ENCODE measurements at places on chromosomes 3 and 15.

- no peak for DNase-seq
These were observed 7.0 kb upstream of the THBS1 start for GRCh38 chr15:39573844-39574243.

GRCh38 chr3:117618462-117618861, 908.9 kb downstream of the TUSC7 start:
- no peak for DNase-seq

DNA sequence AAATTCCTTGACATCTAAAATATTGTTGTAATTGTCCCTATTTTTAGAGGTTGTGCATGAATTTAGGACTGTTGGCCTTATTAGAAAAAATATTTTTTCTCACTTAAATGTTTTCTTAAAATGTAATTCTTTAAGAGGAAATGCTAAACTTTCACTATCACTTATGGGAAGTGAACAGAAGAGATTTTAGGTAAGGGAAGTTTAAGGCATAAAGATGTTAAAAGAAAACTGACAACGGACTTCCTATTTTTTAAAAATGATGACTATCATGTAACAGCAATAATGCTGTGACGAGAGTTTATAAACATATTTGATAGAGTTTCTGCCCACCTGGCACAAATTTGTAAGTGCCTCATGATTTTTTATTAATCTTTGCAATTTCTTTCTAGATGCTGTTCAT, 3.1 kb downstream of the C3orf38 start:
- DNase-seq, result no peak

GRCh38 chr3:150221904-150222523, 186.1 kb upstream of the TSC22D2 start:
- no peak for DNase-seq

DNA sequence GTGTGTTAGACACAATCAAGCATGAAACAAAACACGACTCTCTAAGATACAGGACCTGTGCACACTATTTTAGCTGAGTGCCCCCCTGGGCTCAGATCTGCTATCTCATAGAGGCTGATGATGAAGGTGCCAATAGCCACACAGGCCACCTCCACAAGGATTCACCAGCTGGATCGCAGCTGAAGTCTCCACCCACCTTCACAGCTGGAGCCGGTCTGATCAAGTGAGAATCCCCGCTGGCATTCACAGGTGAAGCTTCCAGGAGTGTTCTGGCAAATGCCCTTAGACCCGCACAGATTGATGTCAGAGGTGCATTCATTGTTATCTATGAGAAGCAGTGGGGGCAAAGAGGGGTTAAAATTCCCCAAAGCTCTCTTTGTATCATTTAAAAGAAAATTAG, 90.1 kb downstream of the DUT start:
- DNase-seq, result no peak

- no peak for DNase-seq
These were observed 156.4 kb upstream of the CBLB start for GRCh38 chr3:106025151-106025722.

GRCh38 chr3:10248984-10249748, 907 bp downstream of the TATDN2 start:
- no peak for DNase-seq

GRCh38 chr3:179452176-179452564, 900 bp upstream of the GNB4 start:
- DNase-seq, result no peak

DNA sequence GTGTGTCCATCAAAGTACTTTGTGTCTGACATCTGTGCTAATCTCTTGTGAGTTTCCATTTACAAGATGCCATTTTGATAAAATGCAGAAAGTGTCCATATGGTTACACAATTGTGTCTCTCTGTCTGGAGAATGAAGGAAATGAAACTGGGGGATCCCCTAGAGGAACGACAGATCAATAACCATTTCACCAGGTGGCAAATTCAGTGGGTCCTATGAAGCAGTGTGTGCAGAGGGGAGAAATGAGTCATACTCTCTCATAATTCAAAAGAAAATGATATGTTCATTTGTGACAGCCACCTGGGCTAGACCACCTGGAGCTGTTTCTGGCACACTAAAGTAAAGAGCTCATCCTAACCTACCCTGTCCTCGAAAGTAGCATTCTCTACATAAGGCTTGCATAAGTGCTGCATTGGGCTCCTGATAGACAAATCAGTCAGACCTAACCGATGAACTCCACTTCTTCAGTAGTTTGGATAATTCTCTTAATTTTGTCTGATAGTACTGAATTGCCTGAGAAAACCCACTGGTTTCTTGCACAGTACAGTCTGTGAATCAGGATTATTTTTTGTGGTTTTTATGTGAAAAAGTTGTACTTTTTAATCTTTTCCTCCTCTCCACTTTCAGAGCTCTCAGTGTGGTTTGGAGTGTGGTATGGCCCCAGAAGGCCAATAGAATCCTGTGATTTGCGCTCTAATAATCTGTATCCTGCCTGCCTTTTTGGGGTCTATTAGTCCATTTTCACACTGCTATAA, 10.3 kb upstream of the CD47 start:
- no peak for DNase-seq

DNA sequence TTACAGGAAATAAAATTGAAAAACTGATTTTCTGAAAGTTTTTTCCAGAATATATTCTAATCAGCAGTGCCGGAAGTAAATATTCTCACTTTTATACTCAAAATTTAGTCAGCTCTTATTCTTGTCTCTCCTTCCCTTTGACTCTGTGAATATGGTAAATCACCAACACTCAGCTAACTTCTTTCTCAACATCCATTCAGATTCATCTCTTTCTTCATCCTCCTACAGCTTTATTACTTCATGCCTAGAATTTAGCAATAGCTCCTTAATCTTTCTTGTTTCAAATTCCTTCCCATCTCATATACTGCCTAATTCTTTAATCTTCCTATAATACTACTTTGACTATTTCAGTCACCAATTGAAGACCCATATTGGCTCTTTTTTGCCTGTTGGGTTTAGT, 67.9 kb downstream of the FGF7 start:
- DNase-seq, result no peak

DNA sequence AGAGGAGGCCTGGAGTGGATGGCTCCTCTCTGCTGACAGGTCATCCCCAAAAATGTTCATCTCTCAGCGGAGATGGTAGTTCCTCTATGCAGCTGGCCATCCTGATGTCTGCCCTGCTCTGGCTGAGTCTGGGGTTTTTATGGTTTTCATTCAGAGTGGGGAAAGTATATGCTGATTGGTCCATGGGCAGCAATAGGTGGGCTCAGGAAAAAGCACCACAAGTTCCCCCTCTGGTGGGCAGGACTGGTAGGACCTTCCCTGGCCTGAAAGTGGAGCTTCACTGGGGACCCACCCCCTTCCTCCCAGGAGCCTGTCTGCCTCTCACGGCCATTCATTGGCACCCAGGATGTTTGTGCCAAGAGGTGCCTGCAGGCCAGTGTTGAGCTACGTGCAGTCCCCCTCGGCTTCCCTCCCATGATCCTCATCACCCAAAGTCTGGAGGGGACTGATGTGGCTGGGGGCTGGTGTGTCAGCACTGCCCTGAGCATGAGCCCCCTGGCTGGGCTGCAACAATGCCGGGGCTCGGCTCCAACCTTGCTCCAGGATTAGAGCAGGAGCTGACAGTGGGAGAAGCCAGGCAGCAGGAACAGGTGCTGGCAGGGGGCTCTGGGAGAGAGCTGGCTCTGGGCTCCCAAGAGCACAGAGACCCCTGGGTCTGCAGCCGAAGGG, 13.1 kb upstream of the BLOC1S6 start:
- no peak for DNase-seq

- DNase-seq, result no peak
These were observed 393.2 kb downstream of the SOX2 start for GRCh38 chr3:182104881-182105280.

DNA sequence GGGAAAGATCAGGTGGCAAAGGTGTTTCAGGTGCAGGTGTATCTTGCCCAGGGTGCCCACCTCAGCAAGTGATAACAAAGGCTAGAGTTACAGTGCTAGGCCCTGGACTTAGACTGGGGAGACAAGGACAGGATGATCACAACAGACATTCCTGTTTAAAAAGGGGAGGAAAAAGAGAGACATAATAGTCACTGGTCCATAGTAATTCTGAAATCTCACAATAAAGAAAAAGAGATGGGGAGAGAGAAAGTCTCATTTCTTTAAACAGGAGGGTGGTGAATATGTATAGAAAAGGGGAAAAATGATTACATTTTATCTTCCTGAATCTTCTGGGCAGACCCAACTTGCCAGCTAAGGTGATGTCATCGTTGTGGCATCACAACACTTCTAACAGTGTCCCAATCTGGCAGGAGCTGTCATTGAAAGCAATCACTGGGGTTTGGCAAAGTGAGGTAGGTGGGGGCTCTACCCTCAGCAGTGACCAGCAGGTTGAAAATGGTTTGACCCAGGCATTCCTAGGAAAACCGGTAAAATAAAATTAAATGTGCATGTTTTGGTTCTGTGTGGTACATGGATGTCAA, 99.5 kb downstream of the ZNF621 start:
- DNase-seq, result no peak

- peak; percentile 14 for DNase-seq
These were observed at the start of gene FSD2 for GRCh38 chr15:82805994-82806406. Gene FSD2 (minus strand): TSS chr15:82806069. CDS start chr15:82787390, 18,679 bp downstream.

GRCh38 chr3:154758109-154758868, 321.8 kb upstream of the MME start:
- peak; percentile 62 for DNase-seq

DNA sequence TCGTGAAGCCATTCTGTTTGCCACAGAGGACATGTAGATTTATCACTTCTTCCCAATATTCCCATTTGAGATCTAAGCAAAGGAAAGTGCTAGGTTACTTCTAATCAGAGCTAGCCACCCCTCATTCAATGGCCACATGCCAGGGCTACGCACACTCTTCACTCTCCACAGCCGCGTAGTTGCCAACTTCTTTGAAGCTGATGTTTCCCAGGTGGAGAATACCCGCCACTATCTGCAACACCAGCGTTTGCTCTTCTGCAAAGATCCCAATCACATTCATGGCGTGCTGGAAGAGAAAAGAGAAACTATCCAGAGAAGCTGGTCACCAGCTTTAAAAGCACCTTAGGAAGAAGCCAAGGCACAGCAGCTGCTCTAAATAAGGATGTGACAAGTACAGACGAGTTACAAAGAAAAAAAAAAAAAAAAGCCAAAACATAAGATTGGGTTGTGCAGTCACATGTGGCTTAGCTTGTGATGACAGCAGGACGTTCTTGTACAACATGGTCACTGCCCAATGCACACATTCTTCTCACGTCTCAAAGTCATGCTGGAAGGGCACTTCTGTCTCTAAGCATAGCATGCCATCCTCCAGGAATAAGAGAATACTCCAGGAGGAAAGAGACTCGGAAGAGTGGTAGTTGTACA, 16.4 kb downstream of the LDHAL6B start:
- no peak for DNase-seq

DNA sequence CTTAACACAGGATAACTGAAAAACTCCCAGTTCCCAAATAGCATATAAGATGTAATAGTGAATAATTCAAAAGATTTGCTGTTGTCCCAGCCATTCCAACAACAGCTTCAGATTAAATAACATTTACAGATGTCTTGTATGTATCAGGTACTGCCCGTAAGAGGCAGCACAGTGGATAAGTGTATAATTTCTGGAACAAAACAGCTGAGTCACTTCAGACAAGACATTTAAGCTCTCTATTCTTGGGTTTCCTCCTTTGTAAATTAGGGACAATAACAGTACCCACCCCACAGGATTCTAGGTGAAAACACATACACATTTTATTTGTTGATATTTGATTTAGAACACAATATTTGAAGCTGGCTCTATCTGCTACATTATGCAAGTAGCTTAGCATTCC, 2.6 kb upstream of the WWTR1 start:
- no peak for DNase-seq

- no peak for DNase-seq
These were observed 8.4 kb upstream of the CMTM6 start for GRCh38 chr3:32511005-32511404.

- no peak for DNase-seq
These were observed 608 bp upstream of the PPCDC start for GRCh38 chr15:75022783-75023180.

GRCh38 chr15:44801364-44801763, 65.0 kb downstream of the TRIM69 start:
- DNase-seq, result no peak

DNA sequence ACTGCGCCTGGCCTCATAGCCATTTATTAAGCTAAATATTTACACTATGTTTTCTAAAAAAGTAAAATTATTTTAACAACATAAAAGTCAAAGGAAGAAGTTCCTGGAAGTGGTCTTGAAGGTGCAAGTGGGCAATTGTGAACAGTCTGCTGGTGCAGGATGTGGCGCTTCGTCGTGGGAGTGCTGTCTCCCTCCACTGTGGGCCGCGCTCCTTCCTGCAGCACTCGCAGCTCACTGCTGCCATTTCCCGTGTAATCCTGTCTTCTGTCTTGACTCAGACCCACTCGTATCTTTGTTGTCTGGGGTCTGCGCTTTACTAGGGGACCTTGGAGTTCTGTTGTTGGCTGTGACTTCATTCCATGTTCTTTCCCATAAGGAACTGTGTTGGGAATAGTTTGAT, 56.3 kb downstream of the APBA2 start:
- DNase-seq, result peak; percentile 32

GRCh38 chr3:152385761-152386160, 117.0 kb downstream of the MBNL1 start:
- no peak for DNase-seq

DNA sequence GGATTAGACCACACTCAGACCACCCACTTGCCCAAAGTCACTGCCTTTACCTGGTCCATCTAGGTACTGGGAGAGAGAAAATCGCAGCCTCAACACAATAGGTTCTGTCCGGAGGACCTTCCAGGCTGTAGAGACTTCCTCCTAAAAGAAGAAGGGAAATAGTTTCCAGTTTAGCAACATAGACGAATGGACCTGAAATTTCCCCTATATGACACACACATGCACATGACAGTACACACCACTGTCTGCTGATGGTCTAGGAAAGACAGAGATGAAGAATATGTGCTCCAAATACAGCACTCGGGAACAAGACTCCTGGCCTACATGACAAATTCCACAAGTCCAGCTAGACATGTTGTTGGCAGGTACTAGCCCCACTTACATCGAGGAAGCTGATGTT, 7.3 kb downstream of the PARP6 start:
- DNase-seq, result no peak

DNA sequence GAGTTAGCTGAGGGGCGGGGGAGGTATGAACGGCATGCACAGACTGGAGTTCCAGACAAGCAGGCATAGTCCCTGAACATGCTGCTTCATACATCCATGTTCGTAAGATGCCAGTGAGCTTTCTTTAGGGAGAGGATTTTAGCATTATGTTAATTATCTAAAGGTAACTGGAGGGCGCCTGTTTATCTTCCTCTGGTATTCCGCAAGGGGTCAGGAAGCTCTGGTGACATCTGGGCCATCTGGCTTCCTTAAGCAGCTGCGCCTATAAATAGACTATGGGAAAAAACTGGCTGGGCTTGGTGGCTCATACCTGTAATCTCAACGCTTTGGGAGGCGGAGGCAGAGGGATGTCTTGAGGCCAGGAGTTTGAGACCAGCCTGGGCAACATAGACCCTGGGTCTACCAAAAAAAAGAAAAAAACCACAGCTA, 1.5 kb upstream of the FBXO22 start:
- peak; percentile 48 for DNase-seq
